ENCODE measurements at places on chromosomes 3 and 15. TPM values are rescaled to one million over a fixed set of nuclear protein-coding genes. Genes with fewer than 3 reads are reported as not detected.

DNA sequence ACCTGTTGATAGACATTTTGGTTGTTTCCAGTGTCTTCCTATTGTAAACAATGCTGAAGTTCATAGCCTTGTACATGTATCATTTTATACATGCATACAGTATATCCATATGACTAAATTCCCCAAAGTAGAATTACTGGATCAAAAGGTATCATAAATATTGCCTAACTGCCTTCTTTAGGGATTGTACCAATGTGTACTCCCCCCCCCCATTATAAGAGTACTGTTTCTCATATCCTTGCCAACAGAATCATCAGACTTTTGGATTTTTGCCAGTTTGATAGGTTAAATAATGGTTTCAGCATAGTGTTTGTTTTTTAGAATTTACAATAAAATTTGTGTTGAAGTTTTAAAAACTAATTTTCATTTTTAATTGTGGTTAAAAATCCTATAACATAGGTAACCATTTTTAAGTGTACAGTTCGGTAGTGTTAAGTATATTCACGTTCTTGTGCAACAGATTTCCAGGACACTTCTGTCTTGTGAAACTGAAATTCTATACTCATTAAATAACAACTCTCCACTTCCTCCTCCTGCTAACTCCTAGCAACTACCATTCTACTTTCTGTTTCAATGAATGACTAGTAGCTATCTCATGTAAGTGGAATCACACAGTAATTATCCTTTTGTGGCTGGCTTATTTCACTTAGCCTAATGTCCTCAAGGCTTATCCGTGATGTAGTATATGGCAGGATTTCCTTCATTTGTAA lies 30.8 kb upstream of the MAP3K13 start:
- no peak for DNase-seq

RTP1 gene
- total RNA-seq: not detected

MB21D2 gene
- total RNA-seq: 7.7 TPM

DNA sequence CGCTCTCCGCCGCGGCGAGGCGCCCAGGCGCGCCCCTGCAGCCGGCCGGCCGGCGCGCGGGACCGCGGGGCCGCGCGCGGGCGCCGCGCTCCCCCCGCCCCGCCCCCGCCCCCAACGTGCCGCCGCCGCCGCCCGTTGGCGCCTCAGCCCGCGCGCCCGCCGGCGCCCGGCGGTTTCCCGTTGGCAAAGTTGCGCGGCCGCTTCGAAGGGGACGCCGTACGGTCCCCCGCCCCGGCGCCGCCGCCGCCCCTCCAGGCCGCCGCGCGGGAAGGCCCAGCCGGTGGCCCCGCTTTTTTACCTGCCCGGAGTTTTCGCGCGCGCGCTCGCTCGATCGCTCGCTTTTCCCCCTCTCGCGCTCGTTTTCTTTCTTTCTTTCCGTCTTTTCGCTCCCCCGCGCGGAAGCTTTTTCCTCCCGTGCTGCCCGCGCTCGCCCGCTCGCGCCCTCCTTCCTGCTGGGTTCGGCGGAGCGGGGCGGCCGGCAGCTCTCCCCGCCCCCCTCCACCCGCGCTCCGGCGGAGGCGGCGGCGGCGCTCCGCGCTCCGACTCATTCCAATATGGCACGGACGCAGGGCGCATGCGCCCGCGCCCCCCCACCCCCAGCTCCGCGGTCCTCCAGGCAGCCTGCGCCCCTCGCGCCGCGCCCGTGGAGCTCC lies at the start of gene SFMBT1:
SFMBT1 (minus strand) TSS at position 556 of the 653 bp plus-strand sequence. CDS start 76,945 bp downstream, outside the sequence.
- DNase-seq: peak; percentile 57

DNA sequence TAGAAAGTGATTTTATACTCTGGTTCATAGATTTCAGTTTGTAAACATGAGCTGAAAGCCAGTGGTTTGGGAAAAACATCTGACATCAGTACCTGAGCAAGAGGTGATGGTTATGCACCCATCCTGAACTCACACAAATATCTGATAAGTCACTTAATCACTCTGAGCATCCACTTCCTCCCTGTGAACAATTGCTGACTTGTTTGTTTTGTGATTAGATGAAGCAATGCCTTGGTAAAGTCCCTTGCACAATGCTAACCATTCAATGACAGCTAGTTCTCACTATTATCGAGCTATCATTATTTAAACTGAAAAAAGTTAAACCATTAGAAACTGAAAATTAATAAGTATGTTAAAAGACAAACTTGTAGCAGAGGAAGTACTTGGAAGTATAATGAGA lies 303.0 kb downstream of the PLOD2 start:
- DNase-seq: no peak

DNA sequence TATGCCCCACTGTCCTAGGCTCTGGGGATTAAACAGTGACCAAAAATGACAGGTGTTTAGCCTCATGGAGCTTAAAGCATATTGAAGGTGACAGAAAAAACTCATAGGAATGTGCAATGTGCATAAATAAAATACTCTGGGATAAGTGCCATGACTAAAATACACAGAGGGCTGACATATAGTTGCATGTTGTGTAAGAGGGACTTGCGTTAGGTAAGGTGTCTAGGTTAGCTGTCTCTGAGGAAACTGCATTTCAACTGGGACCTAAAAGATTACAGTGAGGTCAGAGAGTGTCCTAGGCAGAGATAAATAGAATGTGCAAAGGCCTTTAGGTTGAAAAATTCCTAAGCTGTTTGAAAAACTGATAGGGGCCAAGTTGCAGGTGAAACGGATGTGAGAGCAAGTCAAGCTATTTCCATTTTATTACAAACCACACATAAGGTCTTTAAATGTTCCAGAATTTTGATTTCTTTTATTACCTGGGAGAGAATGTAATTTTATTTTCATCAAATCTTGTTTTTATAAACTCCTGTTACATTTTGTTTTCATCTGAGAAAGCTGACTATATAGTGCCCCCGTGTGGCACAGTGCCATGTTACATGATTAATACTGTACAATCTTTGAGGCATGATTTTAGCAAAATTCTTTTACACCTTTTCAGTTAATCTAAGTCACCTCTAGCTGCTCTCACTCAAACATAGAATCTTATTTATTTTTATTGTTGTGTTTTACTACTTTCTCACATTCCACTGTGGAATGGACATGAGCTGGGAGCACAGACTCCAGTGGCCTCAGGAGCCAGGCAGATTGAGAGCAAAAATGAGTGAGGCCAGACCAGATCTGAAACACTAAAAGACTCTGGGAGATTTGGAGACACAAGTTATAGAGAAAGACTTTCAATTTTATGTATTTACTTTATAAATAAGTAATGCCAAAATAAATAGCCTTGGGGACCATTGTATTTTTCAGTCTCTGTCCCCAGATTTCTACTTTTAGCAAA lies 259.6 kb upstream of the ZNF717 start:
- no peak for DNase-seq

DNA sequence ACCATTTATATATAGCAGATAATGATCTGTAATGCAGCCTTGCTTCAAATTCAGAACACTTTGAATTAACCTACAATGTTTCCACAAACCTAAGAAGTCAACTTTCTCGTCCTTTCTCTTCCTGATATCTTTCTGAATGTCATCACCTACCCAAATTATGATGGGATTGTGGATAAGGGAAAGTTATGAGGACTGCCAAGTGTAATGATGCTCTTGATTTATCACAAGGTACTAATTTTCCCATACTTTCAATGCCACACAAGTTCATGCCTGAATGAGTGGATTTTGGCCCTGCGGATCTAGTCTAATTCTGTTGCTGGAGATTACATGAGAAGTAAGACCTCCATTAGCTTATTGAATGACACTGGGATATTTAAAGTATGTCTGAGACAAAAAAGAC lies 82.6 kb upstream of the NANOGP8 start:
- no peak for DNase-seq

DNA sequence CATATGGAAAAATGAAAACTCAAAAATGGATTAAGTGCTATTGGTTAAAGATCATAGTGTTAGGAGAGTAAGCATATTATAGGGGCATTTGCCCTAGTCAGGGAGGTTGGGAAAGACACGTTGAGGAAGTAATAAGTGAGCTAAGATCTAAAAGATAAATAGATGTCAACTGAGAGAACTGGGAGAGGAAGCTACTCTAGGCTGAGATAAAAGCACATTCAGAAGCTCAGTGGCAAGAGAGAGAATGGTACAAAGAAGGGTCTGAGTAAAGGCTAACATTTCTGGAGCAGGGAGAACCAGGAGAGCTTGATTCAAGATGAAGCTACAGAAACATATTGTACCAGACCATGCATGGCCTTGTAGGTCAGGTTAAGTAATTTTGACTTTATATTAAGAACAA lies 63.9 kb downstream of the TRPC1 start:
- no peak for DNase-seq

DNA sequence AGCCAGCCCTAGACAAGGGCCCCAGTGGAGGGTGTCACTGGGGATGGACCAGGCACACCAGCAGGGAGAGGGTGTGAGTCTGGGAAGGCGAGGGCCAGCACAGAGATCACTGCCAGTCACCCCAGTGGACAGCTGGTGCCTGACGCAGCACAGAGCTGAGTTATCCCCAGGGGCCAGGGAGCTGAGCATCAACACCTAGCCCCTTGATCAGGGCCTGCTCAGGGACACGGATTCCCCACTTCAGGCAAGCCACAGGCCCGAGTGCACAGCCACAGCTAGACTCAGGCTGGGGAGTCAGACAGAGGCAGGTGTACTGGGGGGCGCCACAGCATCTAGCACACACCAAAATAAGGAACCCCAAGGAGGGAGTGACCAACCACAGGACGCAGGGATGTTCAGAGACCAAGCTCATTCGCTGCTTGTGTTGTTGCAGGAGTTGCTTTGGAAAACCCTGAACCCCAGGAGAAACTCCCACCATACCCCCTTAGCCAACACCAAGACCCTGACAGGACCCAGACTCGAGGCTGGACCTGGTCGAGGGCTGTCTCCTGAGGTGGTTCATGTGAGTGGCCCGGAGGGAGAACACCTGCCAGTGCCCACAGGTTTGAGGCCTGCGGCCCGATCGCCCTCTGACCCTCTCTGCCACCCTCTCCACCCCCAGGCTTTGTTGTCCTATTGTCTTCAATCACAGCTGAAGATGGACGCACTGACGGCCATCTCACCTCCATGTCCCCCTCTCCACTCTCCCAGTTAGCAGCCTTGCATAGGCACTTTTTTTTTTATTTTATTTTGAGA lies 146.8 kb downstream of the TPRA1 start:
- DNase-seq: no peak

- DNase-seq: no peak
These were observed 588.3 kb upstream of the NAALADL2 start for GRCh38 chr3:174270841-174271240.

DNA sequence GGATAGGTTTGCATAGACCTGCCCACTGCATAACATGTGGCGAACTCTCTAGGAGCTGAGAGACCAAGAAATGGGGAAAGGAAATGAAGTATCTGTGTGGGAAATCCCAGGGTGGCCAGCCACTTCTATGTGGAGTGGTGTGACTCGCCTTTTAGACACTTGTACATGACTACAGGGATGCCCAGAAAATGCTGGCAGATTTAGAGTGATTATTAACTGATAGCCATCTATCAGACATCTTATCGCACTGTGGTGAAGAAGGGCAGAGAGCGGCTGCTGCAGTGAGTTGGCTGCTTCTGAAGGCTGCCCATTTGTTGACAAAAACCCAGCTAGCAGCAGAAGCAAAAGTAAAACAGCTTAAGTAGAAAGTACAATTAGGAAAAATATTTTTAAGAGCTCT lies 18.1 kb upstream of the STAC start:
- no peak for DNase-seq

- no peak for DNase-seq
These were observed 20.0 kb downstream of the TPRA1 start for GRCh38 chr3:127570520-127570919.

- DNase-seq: peak; percentile 45
These were observed 79.8 kb upstream of the NR2E3 start for GRCh38 chr15:71730277-71731144.

MGA gene
- 134 TPM for total RNA-seq

LYSMD2 gene
- 44.7 TPM for total RNA-seq

DNA sequence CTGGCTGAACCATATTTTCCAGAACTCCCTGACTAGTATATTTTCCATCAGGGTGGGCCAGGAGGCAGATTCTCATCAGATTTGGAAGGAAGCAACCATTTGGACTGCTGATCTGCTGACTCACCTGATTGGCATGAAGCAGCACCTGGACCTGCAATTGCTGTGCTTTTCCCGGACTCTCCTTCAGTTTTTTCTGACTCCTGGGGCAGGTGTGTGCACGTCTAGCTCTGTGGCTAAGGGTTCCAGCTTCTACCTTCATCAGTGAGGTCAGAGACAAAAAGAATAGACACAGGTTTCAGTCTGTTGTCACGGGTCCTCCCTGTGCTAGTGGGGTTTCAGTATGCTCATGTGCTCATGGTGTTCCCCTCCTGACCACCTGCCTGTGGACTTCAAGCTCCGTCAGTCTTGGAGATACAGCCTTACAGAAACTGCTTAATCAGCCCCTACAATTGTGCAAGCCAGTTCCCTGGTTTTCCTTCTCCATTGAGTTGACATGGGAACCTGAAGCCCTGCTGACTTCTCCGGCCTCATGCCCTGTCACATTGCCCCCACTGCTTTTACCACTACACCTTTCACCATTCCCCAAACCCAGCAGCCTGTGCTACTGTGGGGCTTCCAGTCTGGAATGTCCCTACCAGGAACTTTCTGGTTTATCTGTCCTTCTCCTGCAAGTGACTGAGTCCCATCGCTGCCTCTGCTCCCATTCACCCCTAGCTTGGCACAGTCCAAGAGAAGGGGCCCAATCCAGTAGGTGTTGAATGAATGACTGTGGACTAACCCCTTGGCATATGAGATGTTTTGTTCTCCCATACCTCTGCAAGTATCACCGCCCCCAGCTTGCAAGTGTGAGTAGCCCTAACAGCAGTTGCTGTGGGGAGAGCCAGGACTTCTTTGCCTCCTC lies 31.7 kb downstream of the HMCES start:
- no peak for DNase-seq

- DNase-seq: no peak
These were observed 2.2 kb upstream of the UBA3 start for GRCh38 chr3:69082361-69082760.

CCDC33 gene
- 1.5 TPM for total RNA-seq

CEP19 gene
- 5.9 TPM for total RNA-seq

ERC2 gene
- total RNA-seq: not detected

Data from uterus (tissue), 4 donors.